ENCODE measurements at places on chromosomes 11 and 22. TPM values are rescaled to one million over a fixed set of nuclear protein-coding genes. Genes with fewer than 3 reads are reported as not detected.

SLC22A9 gene
- not detected for polyA plus RNA-seq

- DNase-seq, result no peak
These were observed 7.3 kb upstream of the SPINDOC start for GRCh38 chr11:63805844-63806415.

KCTD14 gene
- polyA plus RNA-seq, result 13.0 TPM

- no peak for DNase-seq
These were observed 6.8 kb downstream of the CCDC188 start for GRCh38 chr22:20143883-20144665.

PRR5L gene
- 13.2 TPM for polyA plus RNA-seq

DNA sequence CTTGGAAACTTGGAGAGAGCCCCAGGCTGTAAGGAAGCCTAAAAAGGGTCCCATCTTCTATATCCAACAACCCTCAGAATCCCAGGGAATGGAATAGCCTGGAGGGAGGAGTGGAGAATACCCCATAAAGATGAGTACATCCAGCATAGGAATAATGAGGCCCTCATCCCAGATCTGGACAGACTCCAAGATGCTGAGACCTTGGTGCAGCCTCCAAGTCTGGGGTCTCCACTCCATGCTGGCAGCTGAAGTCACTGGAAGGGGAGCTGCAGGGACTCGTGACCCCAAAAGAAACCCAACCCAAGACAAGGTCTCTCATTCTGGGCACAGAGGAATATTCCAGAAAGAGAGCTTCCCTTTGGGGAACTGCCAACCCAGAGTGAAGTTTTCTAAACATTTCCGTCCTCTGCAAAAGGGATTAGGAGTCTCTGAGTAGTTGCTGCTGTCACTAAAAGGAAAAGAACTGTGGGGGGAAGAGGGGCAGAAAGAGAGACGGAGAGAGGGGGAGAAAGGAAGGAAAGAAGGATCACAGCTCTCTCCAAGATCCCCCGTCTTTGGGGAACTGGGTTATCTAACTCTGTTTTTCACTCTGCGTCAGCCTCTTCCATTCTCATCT lies 589 bp downstream of the SCGB1A1 start:
- no peak for DNase-seq

GRCh38 chr11:45157247-45158209 lies 11.1 kb downstream of the PRDM11 start:
- no peak for DNase-seq
